IPS DF 6.9 (cell line): ENCODE measurements at places on chromosomes 11 and 22.

GRCh38 chr11:107078375-107078774 lies 60.1 kb upstream of the GUCY1A2 start:
- no peak for DNase-seq

DNA sequence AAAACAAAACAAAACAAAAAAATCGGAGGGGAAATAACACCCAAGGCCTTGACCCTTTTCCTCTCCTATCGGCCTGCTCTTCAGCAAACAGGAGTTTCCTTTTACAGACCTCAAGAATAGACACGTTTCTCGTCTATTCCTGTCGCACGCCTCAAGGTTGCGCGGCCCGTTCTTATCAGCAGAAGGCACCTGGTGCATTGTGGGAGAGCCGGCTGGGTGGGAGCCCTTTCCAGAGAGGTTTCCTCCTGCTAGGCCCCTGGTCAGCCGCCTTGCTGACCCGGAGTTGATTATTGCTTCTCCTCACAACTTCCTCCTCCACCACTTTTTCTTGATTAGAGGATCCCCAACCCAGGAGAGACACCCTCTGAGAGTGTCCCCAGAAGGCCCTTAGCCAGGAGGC lies 497.3 kb downstream of the MIAT start:
- DNase-seq = no peak

DNA sequence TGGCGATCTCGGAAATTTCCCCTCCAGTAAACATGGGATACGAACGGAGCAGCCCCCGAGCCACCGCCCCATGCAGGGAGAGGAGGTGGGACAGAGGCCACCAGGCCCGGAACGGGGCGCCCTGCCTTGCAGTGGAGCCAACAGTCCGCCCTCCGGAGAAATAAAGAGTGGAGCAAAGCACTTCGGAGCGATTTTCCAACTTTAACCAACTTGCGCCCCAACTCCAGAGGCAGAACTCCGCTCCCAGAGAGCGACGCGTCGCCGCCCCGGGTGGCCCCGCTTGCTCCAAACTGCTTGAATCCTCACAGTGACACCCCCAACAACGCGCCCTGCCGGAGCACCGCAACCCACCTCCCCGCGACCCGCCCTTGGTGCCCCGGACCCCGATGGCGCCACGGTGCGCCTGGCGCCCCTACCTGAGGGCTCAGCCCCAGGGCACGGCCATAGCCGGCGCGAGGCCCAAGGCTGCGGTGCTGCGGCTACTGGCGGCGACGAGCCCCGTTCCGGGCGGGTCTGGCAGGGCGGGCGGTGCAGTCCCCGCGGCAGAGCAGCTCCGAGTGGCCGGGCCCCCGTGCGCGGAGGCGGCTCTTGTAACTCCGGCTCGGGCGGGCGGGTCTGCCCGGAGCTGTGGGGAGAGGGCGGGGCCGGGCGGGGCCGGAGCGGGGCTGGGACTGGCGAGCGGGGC lies at the start of gene AHNAK:
AHNAK (minus strand) TSS at position 563 of the 685 bp plus-strand sequence. CDS start 10,708 bp downstream, outside the sequence.
- no peak for DNase-seq

GRCh38 chr11:11253497-11253896 lies 99.6 kb downstream of the CSNK2A3 start:
- no peak for DNase-seq

- no peak for DNase-seq
Observed at GRCh38 chr22:26471522-26471921, 12.1 kb downstream of the HPS4 start.

DNA sequence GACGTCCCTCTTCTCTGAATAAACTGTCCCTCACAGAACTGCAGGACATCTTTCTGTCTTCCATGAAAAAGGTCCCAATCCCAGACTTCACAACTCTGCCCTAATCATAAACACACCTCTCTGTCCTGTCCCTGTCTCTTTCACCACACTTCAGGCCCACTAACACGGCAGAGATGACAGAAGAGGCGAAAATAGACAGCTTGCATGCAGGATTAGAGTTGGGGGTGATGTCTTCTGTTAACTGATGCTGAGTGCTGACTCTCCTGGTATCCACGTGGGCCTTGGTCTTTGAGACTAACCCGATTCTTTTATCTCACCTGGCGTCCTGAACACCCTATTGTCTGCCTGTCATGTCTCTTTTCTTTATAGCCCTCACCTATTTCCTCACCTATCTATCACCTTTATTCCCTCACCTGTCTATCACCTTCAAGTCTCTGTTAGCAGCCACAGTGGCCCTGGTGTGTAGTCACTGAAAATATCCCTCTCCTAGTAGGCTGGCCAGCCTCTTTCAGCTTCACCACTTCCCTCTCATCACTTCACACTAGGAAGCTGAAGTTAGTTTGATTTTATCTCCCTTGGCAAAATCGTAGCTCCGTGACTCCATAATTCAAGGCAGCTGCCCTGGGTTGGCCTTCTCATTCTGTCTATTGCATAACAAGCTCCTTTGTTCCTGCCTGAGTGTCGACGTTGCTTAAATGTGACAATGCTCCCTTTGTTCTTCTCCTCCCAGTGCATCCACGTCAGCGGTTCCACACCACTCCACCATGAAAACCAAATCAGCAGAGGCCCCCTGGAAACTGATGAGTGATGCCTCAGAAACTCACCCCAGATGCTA lies 30.6 kb upstream of the DRD2 start:
- no peak for DNase-seq

- no peak for DNase-seq
Observed at GRCh38 chr11:22433094-22433455, 94.9 kb downstream of the SLC17A6 start.

GRCh38 chr11:116788534-116788933 lies 711 bp upstream of the ZPR1 start:
- no peak for DNase-seq

GRCh38 chr11:19232910-19233503 lies 7.7 kb downstream of the E2F8 start:
- DNase-seq = no peak

- DNase-seq = no peak
Observed at GRCh38 chr11:28439403-28439802, 331.2 kb downstream of the METTL15 start.

GRCh38 chr11:120579611-120580031 lies 68.1 kb downstream of the GRIK4 start:
- no peak for DNase-seq

GRCh38 chr22:38240734-38241252 lies 32.0 kb downstream of the TMEM184B start:
- DNase-seq = peak; percentile 50

- DNase-seq = peak; percentile 52
Observed at GRCh38 chr11:82733444-82734119, at the start of gene FAM181B. Gene FAM181B, minus strand, starts transcription at chr11:82733864. Its CDS starts 135 bp downstream, at chr11:82733729.

GRCh38 chr11:30724274-30724673 lies 138.1 kb upstream of the MPPED2 start:
- DNase-seq = no peak

- no peak for DNase-seq
Observed at GRCh38 chr11:61731952-61732675, 20.3 kb upstream of the MYRF start.

GRCh38 chr11:68412593-68413475 lies 47.7 kb upstream of the PPP6R3 start:
- no peak for DNase-seq

- no peak for DNase-seq
Observed at GRCh38 chr11:120441592-120441991, 70.0 kb upstream of the GRIK4 start.

DNA sequence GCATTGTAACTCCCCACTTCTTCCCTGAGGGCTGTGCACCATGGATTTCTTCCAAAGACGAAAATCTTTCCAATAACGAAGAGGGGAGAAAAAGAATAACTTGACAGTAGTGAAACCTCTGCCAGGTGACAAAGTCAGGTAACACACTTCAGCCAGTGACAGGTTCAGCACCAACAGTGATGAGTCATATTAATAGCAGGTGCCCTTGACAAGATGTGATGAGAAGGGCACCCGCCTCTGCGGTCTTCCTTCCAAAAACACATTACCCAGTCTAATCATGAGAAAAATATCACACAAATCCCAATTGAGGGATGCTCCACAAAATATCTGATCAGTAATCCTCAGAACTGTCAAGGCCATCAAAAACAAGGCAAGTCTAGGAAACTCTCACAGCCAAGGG lies 157.8 kb downstream of the EFCAB6 start:
- no peak for DNase-seq

DNA sequence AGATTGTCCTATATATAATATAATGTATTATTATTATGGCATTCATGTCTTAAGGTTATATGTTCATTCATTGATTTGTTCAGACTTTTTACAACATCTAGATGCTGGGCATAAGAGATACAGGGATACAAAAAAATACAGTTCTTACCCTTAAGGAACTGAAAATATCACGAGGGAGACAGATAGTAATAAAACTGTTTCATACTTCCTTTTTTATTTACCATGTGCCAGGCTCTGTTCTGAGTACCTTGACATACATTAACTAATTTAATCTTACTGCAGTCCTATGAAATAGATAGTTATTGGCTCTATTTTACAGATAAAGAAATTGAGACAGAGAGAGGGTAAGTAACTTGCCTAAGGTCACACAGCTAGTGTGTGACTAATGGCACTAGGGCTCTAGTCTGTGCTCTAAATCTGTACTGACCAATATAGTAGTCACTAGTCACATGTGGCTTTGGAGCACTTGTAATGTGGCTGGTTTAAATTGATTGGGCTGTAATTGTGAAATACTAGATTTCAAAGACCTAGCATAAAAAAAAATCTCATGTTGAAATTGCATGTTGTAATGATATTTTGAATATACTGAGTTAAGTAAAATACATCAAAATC lies 21.3 kb downstream of the TRIM44 start:
- no peak for DNase-seq

- DNase-seq = no peak
Observed at GRCh38 chr11:122803716-122804115, 34.6 kb upstream of the CRTAM start.

DNA sequence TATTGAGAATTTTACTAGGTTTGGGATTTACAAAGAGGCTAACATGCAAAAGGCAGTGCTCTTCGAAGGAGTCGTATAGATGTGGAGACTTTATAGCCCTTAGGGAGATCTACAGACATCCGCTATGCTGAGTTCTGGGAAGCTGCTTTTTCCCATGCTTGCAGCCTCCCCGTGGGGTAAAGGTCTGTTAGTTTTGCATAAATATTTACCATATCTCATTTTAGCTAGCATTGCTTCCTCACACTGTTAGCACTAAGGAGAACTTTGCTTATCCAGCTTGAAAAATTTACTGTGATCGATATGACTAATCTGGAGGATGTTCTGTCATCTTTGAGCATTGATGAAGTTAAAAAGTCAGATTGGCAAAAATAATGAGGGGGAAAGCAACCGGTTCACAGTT lies 18.6 kb downstream of the ARHGEF12 start:
- DNase-seq = no peak

GRCh38 chr11:129723761-129724162 lies 91.9 kb upstream of the TMEM45B start:
- no peak for DNase-seq

DNA sequence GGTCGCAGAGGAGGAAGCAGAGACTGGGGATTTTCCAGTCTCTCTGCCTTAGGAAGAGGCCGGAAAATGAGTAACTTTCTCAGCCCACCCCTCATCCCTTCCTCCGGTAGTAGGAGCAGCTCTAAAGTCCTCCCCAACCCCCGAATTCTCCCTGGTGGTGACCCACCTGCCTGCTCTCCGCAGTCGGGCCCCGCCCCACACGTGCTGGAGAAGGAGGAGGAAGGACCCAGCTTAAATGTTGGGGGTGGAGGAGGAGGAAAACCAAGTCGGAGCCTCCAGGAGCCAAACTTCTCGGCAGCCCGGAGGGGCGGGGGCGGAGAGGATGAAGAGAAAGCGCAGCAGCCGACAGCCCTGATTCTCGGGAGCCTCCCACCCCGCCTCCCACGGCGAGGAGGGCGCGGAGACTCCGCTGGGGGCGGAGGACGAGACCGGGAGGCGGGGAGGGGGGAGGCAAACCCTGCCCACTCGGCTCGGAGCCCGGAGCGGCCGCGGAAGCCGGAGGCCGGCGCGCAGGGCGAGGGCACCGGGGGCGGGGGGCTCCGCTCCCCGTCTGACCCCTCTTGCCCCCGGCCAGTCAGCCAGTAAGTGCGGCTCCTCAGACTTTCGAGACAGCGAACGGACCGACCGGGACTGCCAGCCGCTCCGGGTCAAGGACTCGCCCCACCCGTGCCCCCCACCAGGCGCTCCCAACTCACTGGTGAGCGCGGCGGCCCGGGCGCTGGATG lies at the start of gene TPBGL:
TPBGL (plus strand) TSS at position 464 of the 725 bp plus-strand sequence. CDS start 276 bp downstream, outside the sequence.
- no peak for DNase-seq

DNA sequence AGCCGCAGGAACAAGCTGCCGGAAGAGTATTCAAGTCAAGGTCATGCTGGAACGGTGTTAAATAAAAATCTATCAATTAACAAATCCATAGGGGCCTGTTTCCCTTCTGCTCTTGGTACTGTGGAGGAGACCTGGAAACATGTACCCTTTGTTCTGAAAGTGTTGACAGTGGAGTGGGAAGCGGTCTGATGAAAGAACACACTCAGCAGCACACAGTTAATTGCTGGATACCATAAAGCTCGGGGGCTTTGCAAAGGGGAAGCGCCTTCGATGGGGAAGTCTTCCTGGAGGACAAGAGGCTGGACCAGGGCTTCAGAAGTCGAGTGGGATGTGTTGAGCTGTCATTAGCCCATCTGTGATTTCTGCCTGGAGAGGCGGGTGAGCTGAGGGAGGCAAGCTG lies 112.5 kb upstream of the CLPB start:
- DNase-seq = no peak

DNA sequence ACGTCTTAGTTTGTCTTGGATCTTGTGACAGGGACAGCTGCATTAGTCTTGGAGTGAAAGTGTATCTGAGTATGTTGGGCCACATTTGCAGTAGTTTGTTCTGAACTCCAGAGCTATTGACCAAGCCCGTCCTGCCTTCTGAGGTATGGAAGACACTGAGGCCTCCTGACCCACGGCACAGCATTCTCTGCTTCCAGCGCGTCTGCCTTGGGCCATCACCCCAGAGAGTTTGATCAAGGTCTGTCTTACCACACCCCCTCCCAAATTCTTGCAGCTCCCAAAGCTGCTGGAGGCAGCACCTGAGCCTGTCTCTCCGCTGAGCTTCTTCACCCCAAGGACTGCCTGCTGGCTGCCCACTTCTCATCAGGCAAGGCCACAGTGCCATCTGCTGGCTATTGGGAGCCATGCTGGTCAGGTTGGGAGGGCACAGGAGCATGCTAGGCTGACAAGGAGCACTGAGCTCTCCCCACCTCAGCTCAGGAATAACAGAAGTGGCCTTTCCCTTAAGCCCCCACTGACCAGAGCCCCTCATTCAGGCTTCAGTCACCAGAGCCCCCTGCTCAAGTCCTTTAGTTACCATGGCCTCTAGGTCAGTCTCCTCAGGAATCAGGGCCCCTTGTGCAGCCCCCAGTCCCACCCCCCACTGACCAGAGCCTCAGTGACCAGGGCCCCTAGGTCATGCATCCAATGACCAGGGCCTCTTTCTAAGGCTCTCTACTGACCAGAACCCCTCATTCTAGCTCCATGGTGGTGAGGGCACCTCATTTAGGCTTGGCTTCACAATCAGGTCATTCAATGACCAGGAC lies 27.2 kb upstream of the SMPD1 start:
- DNase-seq = peak; percentile 78

- DNase-seq = no peak
Observed at GRCh38 chr22:30675436-30675835, 7.8 kb upstream of the DUSP18 start.

DNA sequence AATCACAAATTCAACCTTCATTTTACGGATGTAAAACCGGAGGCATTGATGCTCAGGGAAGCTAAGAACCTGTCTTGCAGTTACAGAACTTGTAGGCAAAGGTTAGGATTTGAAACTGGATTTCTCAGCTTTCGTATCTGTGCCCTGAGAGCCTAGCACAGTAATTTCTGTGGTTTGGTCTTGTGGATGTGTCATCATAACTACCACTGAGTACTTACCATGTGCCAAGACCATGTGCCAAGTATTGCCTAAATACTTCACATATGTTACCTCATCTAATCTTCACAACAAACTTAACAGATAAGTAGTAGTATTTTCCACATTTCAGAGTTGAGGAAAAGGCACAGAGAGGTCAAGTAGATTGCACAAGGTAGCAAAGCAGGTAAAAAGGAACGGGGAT lies 140.7 kb downstream of the NXPE2 start:
- no peak for DNase-seq
